Ascending aorta (tissue), 2 donors: ENCODE measurements at places on chromosomes 12 and 14.
A peak's percentile ranks its signal among the peaks of the same experiment; 100 is the strongest.

GRCh38 chr14:92368001-92368400, 45.0 kb downstream of the SLC24A4 start:
- no peak for DNase-seq

DNA sequence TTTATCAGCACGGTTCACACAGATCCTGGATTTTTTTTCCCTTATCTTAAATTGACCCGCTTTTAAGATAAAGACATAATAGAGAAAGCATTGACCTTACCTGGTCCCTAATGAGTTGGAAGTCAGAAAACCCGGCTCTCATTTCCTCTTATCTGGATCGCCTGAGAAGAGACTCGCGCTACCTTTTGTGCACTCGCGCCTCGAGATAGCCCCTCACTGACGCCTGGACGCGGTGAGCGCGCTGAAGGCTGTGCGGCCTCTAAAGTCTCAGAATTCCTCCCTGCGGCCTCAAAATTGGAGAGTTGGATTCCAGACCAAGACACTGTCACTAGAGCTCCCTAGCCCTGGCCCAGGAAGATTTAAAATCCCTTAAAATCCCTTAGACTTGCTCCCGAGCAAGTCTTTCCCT, 7.0 kb downstream of the NKX2-1 start:
- no peak for DNase-seq

GRCh38 chr14:60222820-60223219, 26.2 kb upstream of the PPM1A start:
- no peak for DNase-seq

GRCh38 chr12:113586461-113586860, 114.8 kb upstream of the LHX5 start:
- no peak for DNase-seq

- no peak for DNase-seq
These were observed 195.8 kb upstream of the DIO3 start for GRCh38 chr14:101365329-101366158.

DNA sequence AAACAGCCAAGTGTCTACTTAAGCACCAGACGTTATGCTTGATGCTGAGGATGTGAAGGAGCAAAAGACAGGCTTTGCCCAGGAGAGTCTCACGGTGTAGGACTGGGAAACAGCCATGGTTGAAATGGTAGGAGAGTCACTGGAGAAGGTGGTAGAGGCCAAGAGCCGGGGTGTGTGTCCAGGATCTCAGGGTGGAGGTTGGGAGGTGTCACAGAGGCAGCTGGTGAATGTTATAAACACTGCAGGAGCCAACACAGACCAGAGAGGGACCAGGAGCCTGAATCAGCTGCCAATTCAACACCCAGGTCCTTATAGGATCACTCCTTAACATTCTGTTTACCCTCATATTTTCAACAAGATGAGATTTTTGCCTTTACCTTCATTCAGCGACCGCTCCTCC, 7.5 kb downstream of the NID2 start:
- no peak for DNase-seq

DNA sequence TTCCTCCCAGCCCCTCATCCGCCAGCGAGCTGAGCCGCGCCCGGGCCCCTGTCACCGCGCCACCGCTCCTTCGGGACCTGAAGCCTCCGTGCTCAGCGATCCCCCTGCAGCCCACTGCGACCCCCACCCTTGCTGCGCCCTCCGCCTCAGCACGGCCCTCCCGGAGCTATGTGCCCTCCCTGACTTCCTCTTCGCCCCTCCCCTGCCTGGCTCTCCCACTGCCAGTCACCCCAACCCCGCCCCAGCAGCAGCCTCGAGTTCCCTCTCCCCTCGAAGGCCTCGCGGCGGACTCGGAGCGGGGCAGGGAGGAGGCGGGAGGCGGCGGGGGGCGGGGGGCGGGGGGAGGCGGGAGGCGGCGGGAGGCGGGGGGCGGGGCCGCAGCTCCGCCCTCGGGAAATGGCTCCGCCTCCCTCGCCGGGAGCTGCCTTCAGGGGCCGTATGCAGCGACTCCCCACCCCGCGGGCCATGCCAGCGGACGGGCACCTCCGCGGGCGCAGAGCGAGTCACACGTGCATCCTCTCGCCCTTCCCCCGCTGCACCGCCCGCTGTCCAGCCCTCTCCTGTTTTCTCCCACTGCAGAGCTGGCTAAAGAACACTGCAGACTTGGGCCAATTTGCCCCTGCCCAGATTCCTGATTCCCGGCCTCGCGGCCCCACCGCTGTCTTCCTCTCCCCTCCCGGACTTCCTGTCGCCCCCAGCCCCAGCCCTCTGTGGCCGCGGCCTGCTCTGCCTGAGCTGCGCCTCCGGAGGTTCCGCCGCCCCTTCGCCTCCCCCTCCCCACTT, 29.1 kb upstream of the ADIPOR2 start:
- DNase-seq = peak; percentile 88

- no peak for DNase-seq
These were observed 55.7 kb downstream of the TRIM9 start for GRCh38 chr14:51039252-51039651.

DNA sequence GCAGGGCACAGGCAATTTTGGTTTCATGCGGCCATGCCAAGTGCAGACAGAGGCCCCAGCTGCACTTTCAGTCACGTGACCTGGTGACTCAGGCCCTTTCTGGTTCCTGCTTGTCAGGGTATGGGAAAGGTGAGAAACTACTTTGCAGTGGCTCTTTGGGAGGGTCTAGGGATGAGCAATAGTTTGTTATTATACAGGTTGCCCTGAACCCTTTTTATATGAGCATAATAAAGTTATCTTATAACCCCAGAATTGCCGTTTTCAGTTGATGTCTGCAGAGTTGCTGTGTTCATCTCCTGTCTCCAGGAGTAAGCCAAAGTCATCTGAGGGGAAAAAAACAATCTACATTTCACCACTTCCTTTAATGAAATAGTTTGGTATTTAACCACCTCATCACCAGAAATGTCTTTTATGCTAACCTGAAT, 30.9 kb upstream of the EMP1 start:
- DNase-seq = peak; percentile 88

- no peak for DNase-seq
These were observed 140.1 kb downstream of the NRXN3 start for GRCh38 chr14:78310272-78310671.

DNA sequence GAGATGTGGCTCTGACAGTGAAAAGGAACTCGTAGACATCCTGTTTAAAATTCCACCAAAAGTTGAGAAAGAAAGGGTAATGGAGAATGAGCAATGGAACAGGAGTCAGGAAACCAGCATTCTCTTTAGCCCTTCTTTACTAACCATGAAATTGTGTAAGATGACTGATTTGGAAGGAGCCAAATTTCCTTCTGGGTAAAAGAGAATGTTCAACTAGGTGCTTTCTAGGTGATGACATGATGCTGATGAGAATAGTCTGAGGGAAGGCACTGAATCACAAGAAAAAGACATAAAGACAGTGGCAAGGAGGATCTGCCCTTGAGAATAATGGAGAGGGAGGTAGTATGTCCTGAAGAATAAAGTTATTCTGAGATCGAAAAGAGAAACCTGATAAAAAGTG, 2.2 kb downstream of the TSHR start:
- no peak for DNase-seq

DNA sequence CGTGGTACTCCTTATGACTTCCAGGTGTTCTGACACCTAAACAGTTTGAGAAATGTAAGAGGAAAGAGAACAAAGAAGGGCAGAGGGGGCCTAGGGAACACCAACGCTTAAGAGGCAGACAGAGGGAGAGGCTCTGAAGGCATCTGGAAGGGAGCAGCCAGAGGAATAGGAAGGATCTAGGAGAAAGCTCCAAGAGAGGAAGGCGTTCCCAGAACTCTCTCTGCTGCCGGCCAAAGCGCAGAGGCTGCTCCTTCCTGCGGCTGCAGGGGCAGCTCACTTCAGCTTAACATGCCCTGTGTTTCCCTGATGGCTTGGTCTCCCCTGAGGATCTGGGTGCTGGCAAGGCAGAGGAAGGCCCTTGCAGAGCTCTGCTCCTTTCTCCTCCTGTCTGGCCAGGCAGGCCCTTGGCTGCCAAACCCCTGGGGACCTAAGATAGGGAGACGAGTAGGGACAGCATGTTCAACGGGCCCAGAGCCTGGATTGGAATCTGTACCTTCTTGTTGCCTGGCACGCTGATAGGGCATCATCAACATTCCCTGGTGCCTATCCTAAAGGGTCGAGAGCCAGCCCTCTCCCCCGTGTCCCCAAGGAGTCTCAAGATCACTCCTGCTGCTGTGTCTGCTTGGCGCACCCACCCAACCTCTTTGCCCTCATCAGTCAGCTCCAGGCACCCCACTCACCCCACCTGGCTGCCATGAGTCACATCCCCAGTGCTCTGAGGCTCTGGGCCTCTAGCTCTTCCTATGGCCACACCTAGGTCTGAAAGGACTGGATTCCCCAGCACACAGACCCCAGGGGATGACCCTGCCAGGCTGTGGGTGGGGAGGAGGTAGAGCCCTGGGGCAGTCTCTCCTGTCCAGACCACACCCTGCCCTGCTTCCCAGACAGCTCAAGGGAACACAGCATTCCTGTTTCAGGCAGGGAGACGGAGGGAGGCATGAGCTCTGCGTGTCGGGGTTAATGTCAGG, 45.6 kb downstream of the LTBP2 start:
- DNase-seq = peak; percentile 75

DNA sequence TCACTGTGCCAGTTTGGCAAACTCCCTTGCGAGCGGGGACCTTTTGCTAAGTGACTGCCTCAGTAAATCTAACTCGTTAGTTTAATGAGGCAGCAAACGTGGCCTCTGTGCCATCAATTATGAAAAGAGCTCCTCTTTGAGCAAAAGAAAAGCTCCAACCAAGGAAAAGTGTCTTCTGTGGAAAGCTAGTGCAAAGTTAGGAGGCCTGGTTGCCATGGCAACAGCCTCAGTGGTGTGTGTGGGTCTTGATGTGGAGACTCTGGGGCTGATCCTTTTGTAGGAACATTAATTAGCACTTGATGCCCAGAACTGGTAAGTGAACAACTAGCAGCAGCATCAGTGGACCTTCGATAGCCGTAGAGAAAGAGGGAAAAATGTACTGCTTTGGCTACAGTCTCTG, 145.7 kb downstream of the CHST11 start:
- no peak for DNase-seq

- DNase-seq = no peak
These were observed 338.9 kb downstream of the AEBP2 start for GRCh38 chr12:19778172-19778571.

DNA sequence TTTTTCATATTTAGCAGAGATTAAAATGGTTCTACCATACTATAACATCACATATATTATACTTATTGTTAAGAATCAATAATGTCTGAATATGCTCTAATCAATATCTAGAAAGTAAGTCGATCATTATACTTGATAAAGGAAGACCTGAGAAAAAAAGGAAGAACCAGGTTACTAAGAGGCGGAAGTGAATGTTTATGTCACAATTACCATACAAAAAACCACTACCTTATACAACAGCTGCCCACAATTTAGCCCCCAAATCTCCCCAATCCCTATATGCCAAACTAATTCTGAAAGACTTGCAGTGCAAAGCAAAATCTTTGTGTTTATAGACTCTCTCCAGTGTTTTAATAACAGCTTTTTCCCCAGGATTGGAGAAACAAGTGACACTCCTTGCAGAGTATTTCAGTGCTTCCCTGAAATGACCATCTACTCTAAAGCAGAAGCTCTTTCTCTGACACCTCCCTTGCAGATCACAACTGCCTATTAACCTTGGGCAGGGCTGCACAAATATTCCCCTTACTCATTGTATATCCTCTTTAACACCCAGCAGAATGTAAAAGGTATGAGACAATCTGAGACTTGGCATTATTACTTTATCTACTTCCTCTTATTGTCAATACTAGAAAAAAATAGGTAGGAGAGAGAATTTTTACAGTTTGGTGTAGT, 12.7 kb upstream of the SLC2A3 start:
- DNase-seq = no peak

- no peak for DNase-seq
These were observed 47.5 kb upstream of the DYNC1H1 start for GRCh38 chr14:101916816-101917412.

- DNase-seq = no peak
These were observed 30.8 kb downstream of the MIA2 start for GRCh38 chr14:39264558-39264957.

DNA sequence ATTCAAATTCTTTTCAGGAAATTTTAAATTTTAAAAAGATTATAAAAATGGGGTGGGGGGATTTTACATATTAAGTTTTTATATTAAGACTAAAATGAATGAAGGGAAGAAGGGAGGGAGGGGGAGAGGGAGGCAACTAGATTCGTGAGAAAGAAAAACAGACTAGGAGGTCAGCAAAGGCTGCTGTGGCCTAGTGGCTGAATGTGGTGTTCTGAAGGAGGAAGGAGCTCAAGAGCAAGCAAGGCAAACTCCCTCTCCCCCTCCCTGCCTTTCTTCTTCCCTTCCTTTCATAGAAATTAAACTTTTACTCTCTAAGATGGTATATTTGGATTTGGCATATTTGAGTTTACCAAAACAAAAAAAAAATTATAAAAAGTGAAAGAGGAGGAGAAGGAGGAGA, 18.1 kb downstream of the DYRK2 start:
- DNase-seq = no peak

GRCh38 chr12:118332511-118332910, 40.2 kb downstream of the TAOK3 start:
- DNase-seq = no peak

GRCh38 chr12:46209170-46209569, 59.7 kb downstream of the SLC38A1 start:
- DNase-seq = no peak

GRCh38 chr12:22562036-22563028, 18.0 kb upstream of the C2CD5 start:
- no peak for DNase-seq

DNA sequence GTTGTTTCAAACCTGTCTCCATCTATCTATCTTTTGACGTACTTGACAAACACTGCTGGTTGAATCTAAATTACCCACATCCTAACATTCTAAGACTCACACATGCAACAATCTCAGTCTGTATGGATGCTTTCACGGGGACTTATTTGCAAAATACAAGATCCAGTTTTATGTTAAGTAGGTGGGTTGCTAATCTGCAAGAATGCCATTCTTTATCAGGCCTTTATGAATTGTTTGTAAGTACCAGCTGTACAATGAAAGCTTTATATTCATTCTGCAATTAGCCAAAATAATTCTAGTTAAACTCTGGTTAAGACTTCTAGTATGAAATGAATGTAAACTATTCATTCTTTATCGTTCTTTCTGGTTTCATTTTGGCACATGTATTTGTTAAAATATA, 135.1 kb downstream of the NAV3 start:
- DNase-seq = no peak

- DNase-seq = no peak
These were observed 311.1 kb upstream of the DIO2 start for GRCh38 chr14:80522411-80522810.

- DNase-seq = no peak
These were observed 126.9 kb downstream of the KTN1 start for GRCh38 chr14:55706893-55707292.

DNA sequence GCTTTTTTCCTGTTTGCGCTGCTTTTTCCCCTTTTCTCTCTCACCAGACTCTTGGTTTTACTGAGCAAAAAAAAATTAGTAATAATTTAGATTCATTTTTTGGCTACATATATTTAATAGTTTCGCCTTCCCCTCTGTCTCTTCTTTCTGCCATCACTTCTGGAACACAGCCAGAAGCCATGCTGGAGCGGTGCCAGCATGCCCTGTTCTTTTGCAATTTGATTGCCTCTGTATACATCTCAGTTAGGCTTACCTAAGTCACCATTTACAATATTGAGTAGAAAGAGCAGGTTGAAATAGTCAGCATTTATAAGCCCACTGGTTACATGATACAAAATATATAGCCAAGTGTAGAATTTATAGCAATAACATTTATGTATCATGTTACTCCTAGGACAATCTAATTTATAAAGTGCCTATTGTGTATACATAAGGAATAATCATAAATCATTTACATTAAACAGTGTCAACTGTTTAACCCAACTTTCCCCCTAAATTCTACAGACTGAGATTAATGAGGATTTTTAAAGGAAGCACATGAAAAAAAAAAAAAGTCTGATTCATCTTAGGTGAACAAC, 413.8 kb upstream of the SOX5 start:
- no peak for DNase-seq
